H4 (cell line): ENCODE measurements at places on chromosomes 16 and 17.
A peak's percentile ranks its signal among the peaks of the same experiment; 100 is the strongest.

GRCh38 chr17:36523113-36523512 lies 11.6 kb downstream of the MYO19 start:
- no peak for DNase-seq

DNA sequence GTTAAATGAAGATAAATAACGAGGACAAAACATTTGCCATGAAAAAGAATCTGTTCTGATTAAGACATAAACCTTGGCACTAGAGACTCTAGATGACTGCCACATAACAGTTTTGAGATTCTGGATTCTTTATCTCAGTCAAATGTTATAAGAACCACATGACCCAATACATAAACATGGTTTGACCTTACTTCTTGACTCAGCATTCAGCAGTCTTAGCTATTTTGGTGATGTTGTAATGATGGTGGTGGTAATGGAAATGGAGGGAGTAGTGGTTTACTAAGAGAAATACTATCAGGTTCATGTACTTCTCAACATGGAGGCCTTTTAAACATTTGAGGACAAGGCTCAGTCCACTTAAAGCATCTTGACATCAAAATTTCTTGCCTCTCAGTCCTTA lies 925.4 kb downstream of the CDH11 start:
- peak; percentile 70 for DNase-seq

GRCh38 chr16:52446080-52446479 lies 100.9 kb downstream of the TOX3 start:
- no peak for DNase-seq

- no peak for DNase-seq
Measured at GRCh38 chr16:88400186-88400585, 17.4 kb downstream of the ZNF469 start.

DNA sequence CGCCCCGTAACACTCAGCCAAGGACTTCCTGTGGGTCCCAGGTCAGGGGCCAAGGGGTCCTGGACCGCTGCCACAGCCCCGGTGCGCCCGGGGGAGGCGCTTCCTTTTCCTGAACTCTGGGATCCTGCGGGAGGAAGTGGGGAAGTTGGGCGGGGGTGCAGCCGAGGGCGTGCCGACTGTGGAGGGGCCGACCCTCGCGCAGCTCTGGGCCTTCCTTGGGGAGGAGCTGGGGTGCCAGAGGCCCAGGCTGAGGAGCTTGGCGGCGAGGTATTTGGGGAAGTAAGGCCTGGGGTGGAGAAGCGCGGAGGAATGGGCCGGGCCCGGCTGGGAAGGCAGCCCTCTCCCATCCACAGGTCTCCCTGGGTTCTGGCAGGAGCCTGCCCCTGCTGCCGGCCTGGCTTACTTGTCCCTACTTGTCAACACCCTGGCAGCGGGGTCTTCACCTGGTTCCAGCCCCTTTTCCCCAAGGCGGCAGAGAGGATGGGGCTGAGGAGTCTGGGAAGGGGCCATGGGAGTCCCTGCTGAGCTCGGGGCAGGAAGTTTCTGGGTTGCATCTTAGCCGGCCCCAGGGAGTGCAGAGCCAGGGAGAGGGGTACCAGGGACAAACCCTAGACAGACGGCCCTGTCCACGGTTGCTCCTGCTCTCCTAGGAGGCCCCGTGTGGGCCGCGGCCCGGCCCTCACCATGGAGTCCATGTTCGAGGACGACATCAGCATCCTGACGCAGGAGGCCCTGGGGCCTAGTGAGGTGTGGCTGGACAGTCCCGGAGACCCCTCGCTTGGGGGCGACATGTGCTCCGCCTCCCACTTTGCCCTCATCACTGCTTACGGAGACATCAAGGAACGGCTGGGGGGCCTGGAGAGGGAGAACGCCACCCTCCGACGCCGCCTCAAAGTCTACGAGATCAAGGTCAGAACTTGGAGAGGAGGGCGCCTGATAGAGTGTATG lies 1.7 kb downstream of the TBKBP1 start:
- no peak for DNase-seq

DNA sequence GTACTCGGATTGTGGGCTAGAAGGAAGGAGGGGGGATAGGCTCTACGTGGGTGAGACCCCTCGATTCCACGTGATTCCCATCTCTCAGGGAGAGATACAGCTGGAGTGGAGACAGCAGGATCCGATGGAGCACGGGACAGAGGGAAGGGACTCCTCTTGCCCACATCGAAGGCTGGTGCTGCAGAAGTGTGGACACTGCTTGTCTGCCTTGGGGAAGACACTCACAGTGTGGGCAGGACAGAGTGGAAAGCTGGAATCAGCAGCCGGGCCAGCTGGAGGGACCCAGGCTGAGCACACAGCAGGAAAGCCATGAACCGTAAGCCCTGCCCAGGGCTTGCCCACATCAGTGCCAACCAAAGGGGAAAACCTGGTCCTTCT lies 42.1 kb upstream of the RPH3AL start:
- no peak for DNase-seq

DNA sequence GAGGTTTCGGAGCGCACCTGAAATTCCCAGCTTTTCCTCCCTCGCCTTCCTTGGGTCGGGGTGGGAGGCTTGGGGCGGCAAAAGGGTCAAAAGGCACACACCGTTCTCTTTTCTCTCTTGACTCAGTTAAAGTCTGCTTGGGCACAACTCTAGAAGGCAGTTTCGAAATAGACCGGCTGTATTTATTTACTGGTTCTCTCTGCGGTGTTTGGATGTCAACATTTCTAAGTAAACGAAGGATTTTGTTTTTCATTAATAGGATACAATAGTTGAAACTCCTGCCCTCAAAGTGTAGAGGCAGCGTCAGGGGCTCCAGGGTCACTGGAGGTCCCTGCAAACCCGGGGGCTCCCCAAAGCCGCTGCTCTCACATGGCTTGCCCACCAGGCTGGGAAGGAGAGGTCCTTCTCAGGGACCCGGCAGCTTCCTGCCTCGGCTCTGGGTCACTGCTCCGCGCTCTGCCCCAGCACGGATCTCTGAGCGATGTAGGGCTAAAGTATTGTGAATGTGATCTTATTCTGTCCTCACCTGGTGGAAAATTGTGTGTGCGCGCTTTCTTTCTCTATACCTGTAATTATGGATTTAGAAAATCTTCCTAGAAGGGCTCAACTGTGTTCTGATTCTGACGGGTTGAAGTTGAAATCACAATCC lies 952 bp downstream of the BMERB1 start:
- DNase-seq = no peak

- peak; percentile 91 for DNase-seq
Measured at GRCh38 chr17:49101054-49101534, 31.5 kb upstream of the B4GALNT2 start.

DNA sequence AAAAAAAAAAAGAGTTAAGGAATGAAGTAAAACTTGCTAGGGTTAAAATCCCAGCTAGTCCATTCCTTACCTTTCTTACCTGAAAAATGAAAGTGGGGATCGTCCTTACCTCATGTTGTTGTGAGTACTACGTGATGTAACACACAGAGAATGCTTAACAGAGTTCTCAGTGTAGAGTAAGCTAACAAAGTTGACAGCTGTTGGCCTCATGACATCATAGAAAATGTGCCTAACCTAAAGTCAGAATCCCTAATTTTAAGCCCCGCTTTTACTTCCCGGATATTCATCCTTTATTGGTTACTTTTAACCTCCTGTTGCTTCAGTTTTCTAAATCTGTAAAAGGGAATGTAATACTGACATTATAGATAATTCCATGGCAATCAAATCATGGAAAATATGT lies 505.8 kb upstream of the HSBP1 start:
- no peak for DNase-seq

- DNase-seq = no peak
Measured at GRCh38 chr17:39744075-39744835, 6.5 kb downstream of the GRB7 start.

GRCh38 chr17:323181-323580 lies 29.4 kb downstream of the RPH3AL start:
- no peak for DNase-seq

GRCh38 chr17:28997806-28998205 lies 8.0 kb downstream of the SEZ6 start:
- no peak for DNase-seq

DNA sequence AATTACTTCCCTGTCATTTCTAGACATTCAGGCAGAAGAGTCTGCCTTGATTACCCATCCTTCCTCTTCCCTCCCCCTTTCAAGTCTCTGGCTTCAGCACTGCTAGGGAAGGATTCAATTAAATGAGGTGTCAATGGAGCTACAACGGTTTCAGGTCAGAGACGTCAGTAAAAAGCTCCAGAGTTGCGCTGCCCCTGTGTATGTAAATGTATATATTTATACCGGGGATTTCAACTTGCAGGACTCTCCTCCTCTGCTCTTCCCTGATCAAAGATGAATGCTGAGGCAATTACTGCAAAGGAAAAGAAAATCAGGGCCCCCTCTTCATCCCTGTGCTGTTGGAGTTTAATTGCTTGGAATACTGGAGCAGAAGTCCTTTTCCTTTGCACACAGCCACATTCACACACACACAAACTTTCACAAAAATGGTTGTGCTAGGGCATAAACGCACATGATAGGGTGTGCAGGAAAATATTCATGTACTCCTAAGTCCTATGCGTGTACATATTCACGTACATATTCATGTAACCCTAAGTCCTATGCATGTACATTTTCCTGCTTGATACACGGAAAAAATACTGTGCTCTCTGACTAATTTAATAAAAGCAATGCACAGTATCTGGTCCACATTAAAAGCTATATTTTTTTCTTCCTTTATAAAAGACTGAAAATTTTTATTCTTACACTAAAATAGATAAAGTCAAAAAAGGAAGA lies 129.7 kb upstream of the PMFBP1 start:
- no peak for DNase-seq

- no peak for DNase-seq
Measured at GRCh38 chr16:19283637-19284036, 1.9 kb upstream of the CLEC19A start.

DNA sequence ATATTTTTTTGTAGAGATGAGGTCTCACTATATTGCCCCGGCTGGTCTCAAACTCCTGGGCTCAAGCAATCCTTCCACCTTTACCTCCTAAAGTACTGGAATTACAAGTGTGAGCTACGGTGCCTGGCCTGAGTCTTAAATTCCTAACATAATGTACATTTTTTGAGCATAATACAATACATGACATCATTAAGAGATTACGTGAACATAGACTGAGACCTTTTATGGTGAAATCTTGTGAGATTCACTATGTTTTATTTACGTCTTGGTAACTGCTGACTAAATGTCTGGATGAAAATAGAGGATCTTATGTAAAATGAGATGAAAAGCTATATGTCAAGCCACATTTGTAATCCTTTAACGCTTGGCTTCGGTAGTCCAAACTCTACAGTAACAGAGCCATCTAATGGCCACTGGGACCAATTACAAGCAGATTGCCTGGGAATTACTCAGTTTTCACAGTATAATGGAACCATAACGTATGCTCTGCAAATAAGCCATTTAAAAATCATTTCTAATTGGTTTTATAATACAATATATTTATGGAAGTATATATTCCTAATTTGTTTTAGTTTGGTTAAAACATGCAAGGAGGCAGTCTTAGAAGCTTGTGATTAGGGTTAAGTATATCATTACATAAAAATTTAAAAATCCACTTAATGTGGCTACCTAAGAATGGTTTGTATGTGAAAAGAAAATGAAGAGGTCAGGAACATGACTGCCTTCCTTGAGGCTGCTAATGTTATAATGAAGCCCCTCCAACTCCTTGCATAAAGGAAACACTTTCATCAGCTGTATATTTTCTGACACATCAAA lies 8.1 kb upstream of the EFCAB13 start:
- peak; percentile 83 for DNase-seq
